Stimulated activated CD4-positive, alpha-beta T cell treated with anti-CD3 and anti-CD28 coated beads, Interleukin-1b, Interleukin-23, amount 100 ng/mL, for 1 hour (primary cell): ENCODE measurements at places on chromosomes 3 and 15.

DNA sequence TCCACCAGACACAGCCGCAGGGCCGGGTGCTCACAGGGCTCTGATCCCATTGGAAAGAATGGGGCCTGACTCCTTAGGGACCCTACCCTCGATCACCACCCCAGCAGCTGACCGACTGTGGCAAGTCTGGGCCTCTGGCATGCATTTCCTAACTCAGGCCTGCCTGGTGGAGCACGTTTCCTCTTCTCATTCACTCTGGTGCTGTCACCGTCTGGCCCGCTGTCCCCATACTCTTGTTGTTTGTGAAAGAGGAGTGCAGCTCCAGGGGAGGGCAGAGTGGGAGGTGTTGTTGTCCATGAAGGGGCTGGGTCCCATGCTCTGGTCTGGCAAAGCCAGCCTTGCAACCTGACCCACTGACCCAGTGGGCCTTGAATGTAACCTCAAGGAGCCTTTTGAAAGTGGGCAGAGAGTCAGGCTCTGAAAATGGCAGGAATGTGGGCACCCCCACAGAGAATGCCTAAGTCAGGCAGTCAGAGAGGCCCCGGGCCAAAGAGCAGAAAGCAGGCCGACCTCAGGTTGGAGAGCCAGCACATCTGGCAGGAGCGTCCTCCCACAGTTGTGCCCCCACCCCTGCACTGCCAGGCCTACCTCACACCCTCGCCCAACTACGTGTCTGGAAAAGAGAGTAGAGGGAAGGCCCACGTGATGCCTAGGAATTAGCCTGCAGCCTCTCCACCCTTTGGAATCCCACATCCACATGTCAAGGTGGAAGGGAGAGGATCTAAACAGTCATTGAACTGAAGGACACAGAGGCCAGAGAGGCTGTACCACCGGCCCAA lies 10.9 kb downstream of the SEMA7A start:
- no peak for DNase-seq

- no peak for DNase-seq
These were observed 116.3 kb downstream of the RPL22L1 start for GRCh38 chr3:170753421-170754310.

DNA sequence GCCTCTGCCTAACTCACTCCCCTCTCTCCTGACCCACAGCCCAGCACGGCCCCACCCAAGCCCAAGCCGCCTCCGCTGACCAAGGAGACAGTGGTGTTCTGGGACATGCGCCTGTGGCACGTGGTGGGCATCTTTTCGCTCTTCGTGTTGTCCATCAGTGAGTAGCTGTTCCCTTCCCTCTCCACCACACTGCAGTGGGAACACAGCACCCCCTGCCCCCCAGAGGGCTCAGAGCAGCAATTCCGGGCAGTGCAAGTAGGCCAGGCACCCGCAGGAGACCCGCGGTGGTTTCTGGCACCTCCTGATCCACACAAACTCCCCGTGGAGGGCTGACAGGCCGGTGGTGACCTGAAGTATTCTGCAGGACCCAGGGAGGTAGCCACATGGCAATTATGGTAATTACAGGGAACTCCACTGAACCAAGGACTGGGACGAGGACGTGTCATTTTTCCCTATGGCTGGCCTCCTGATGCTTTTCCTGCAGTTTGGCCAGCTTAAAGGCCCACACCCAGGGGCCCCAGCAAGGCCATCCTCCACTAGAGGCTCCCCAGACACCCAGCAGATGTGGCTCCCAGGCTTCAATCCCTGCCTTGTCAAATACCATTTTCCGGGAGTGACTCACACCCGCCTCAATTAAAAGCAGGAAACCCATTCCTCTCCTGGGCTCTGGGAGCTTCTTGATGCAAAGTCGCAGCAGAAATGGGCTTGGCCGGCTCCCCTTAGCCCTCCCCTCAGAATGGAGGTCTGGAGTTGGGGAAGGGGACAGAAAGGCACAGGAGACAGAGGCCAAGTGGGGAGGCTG lies 4.8 kb downstream of the TMIE start:
- no peak for DNase-seq

DNA sequence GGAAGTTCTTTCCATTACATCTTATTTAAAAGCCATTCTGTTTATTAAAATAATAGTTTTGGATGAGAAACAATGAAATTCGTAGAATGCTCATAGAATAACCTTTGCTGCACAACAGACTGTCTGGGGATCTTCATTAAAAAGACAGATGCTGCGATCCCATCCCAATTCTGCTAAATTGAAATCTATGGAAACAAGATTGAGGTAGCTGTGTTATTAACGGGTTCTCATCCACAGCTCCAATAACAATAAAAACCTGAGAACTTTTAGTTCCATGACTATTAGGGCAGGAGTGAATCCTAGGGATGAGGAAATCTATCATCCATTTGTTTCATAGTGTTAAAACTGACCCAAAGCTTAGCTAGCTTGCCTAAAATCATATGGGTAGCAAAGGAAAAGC lies 2.5 kb upstream of the GJD2 start:
- no peak for DNase-seq

GRCh38 chr3:195911946-195912270 lies 3.6 kb upstream of the TNK2 start:
- no peak for DNase-seq

DNA sequence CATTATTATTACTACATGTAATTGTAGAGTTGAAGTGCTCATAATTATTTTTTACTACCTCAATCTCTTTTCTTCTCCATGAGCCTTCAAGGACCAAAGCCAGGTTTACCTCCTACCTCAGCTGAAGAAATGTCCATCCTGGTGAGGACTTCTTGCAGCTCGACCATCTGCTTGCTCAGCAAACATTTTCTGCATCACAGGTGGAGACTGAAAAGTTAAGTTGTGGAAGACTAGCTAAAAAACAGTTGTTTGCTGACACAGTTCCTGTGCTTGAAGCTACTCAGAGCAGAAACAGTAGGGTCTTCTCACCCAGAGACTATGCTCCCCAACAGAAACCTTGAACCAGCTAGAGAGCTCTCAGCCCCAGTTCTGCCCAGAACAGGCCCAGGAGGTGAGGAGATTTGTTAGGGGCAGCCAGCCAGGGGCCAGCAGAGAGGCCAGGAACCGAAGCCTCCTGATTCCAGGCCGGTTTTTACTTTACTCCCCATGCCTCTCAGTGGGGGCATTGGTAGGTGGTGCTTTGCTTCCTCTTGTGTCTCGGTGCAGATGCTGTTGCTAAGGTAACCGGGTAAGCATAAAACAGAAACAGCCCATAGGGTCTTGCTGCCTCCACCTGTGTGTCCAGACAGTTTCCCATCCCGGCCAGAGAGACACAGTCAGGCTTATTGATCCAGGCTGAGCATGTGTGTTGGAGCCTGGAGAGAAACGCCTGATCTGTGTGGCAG lies 54.9 kb downstream of the CCNL1 start:
- DNase-seq: no peak

DNA sequence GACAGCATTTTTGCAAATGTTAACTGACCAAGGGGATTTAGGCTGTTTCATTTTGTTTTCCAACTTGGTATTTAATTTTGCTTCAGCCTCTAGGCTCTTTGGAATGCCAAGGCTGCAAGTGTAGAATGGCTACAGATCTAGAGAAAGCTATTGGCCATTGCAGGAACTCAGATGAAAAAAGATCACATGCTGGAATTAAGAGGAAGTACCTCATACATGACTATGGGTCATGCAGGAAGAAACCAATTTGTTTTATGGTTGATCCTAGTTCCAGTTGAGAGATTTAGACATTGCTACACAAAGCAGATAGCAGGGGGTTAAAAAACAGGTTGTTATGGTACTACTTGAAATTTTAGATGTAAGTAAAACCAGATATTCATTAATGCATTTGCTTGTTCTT lies 12.7 kb upstream of the CLDN16 start:
- no peak for DNase-seq

DNA sequence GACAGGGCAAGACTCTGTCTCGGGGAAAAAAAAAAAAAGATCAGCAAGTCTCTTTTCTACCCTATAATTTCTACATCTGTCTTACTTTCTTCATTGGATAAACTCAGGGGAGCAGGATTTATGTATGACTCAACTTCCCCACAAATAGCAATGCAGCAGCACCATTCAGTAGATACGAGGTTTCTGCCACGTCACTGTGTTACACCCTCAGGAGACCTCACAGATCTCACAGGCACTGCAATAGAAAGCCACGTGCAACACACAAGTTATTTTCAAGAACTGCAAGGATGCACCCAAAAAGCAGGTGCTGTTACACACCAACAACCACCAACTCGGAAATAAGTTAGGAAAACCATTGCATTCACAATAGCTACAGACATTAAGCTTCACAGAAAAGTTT lies 30.2 kb downstream of the TSPAN3 start:
- DNase-seq: no peak

- no peak for DNase-seq
These were observed 1196.3 kb downstream of the ROBO1 start for GRCh38 chr3:78571486-78571885.

- no peak for DNase-seq
These were observed 15.7 kb downstream of the CIDEC start for GRCh38 chr3:9864200-9864927.

GRCh38 chr3:175186511-175186910 lies 327.4 kb downstream of the NAALADL2 start:
- no peak for DNase-seq

DNA sequence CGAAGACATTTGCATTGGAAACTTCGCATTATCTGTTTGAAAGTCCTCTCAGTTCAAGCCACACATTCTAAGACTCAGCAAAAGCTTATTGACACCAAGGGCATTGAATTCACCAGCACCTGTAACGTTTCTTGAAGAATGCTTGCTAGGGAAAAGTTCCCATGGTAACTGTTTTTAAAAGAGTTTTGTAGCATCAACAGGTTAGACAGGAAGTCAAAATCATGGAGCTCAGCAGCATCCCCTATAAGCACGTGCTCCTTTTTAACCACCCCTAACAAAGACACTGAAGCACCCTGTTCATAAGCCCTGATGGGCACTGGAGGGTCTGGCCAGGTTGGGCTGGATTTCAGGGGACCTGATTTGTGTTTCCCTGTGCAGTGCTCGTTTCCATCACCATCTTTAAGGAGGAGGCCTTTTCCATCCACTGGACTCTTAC lies 229.7 kb upstream of the BHLHE40 start:
- no peak for DNase-seq

- no peak for DNase-seq
These were observed 46.1 kb upstream of the RASGRP1 start for GRCh38 chr15:38610748-38611147.

- DNase-seq: no peak
These were observed 199.6 kb upstream of the EIF1B start for GRCh38 chr3:40109641-40110490.

DNA sequence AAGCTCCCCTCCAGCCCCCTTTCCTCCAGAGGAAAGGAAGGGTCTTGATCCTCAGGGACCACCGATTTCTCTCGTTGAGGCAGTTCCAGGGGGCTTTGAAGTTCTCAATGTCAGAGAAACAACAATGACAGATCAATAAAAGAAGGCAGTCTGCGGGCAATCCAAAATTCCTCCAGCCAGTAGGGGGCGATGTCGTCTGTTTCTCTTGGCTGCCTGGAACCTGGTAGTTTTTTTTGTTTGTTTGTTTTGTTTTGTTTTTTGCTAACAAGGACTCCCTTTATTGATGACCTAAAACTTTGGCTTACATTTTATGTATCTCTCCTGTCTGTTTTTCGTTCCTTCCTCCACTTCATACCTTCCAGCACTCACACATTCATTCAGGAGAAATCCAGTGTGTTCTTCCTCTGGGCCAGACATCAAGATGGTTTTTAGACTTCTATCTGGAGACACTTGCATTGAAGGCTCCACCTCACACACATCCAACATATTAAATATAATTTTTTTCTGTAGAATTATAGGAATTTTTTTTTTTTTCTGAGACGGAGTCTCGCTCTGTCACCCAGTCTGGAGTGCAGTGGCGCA lies 276.6 kb downstream of the RPLP1 start:
- DNase-seq: peak; percentile 77

GRCh38 chr3:32297366-32297765 lies 58.9 kb downstream of the CMTM8 start:
- DNase-seq: peak; percentile 44

- no peak for DNase-seq
These were observed 24.0 kb upstream of the SPTBN5 start for GRCh38 chr15:41917767-41918430.

DNA sequence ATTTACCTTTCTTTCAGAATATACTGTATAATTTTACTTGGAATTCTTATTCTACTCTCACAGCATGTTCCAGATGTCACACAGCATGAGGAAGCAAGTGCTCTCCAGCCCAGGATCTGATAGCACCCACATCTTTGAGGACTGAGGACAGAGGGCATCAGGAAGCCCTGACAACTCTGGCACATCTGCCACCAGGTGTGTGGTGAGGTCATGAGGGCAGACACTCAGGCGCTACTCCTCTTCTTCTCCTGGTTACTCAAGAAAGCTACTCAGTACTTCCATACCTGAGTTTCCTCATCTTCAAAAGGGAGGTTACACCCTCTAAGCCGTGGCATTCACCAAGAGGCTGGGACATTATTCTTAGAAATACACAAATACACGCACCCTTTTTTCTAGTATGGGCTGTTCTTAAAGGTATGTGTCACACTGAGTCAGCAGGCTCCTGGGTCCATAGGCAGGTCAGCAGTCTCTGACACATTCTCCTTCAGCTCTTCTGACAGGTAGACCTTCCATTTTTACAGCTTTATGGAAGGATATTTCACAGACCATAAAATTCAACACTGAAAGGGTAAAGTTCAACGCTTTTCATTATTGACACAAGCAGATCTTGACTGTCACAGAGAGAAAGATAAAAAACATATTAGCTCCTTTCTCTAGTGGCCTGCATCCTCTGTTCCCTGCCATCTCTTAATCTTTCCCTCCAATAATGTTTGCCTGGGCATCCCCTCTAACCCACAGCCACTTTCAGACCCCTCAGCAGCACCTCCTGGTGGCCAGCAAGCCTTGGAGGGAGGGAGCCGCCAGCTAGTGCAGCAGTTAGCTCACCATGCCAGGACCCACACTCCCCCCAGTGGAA lies 103.2 kb upstream of the TJP1 start:
- DNase-seq: no peak

GRCh38 chr3:158950178-158950901 lies 148.5 kb downstream of the MFSD1 start:
- no peak for DNase-seq

DNA sequence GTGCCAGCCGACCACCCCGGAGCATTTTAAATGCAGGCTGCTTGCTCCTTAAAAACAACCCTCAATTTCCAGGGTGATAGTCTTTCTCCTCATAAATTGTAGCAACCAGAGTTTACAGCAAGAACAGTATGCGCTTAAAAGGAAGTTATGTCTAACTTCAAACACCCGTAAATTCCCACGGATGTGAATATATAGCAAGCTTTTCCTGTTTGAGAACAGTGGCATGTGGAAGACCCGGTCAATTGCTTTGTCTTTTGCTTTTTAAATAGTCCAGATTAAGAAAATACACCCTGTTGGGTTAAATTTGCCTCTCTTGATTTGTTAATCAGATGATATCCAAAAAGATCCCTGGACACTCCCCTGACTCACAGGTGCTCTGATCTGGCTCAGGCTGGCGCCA lies 20.8 kb downstream of the MRPS25 start:
- DNase-seq: no peak
